Lung microvascular endothelial cell (primary cell): ENCODE measurements at places on chromosomes 2 and 18. TPM values are rescaled to one million over a fixed set of nuclear protein-coding genes. Genes with fewer than 3 reads are reported as not detected.

Gene DSC2
- under 0.01 TPM in 2 replicates for total RNA-seq

Gene UGT1A5
- not detected in 2 replicates for total RNA-seq

DNA sequence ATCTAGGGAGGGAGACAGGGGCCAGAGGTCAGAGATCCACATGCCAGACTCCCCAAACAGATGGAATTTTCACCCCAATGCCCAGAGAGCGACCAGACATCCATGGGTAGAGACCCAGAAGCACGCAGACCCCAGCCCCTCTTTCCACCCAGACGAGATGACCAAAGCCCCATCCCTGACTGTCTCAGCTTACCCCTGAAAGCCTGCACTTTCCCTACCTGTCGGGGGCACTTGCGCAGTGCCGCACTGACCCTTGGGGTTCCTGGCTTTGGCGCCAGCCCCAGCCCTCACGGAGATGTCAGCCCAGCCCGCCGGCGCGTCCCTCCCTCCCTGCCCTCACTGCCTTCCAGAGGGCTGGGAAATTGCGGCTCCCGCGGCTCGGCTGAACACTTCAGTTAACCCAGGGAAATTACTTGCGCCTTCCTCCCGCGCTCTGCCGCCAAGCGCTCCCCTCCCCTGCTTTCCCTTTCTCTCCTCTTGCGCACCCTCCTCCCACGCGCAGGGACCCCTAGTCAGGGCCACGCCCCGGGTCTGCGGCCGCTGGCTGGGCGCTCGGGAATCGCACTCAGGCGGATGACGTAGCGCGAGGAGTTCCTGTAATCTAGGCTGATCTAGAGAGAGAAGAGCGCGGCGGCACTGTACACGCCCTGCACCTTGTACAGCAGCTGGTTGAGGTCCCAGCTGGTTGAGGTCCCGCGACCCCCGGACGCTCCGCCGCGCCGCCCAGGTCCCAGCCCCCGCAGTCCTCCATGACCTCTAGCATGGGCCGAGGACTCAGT lies 12.0 kb downstream of the ALPG start:
- no peak for DNase-seq

- DNase-seq = no peak
These were observed 151.2 kb upstream of the KLF7 start for GRCh38 chr2:207316906-207317305.

- DNase-seq = no peak
These were observed 142.9 kb downstream of the LDLRAD4 start for GRCh38 chr18:13361431-13361830.

DNA sequence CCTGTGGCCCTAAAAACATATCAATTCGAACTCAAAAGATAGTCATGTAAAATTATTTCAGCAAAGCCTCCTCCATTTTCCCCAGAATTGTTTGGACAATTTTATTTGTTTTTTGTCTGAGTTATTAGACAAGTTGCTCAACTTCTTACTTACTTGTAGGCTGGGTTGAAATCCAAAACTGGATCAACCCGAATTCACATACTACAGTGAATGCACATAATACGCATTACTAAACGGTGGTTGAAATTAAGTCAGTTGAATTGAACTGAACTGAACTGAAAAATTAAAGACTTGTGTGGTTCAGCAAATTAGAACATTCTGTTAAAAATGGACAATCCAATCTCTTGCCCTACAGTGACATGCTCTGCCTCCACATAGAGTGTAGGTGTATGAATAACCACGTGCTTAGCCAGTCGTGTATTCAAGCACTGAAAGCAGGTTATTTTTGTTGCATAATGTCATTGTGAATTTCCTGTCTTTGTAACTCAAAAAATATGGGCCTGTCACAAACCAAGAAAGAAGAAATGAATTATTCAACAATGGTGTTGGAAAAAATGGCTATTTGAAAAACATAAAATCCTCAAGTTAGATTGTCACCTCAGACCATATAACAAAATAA lies 441.0 kb downstream of the TXNL1 start:
- peak; percentile 62 for DNase-seq

- peak; percentile 55 for DNase-seq
These were observed 78.2 kb downstream of the INPP4A start for GRCh38 chr2:98522854-98523253.
